ENCODE measurements at places on chromosomes 5 and 9.

DNA sequence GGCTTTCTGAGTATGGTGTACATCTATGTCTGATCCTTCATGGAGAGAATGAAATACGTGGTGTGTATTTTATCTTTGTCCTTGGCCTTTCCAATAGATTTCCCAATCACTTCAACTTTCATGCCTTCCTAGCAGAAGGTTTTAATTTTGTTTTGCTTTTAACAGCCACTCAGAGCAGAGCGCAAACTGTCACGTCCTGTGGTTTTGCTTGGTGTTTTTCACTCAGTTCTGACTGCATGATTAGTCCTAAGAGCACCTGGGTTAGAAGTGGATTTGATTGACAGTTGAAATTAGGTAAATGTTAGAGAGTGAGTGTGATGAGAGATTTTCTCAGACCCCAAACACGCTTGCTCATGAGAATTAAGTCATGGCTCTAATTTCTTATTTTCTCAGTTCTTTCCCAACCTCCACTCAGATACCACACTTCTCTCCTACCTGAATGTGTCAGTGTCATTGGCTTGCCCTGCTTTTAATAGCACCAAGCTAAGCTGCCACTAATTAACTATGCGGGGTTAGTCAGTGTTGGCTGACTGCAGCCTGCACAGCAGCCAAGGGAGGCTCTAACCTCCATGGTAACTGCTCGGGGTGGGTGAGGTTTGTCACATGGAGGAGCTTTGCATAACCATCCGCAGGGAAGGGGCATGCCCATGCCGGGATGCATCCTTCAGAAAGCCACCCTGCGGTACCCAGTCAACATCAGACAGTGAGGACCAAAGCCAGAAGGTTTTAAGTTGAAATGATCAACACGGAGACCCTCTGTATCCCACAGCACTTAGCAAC, 173.4 kb downstream of the NR3C1 start:
- DNase-seq, result no peak

DNA sequence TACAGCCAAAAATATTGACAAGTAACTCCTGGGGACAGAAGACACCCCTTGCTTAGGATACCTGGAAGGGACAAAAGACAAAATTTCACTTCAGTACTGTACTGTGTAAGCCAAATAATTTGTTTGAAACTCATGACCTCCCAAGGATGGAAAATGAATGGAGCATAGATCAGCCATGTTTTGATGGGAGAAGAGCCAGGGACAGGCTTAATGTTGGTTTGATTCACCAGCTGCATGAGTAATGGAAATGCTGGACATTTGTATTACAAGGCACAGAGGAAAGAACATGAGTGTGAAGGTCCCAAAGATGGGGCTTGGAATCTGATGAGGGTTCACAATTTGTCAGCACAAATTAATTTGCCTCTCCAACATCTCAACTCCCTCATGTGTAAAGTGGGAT, 122.8 kb downstream of the ENC1 start:
- no peak for DNase-seq

GRCh38 chr5:168706655-168707069, 127.5 kb upstream of the PANK3 start:
- no peak for DNase-seq

DNA sequence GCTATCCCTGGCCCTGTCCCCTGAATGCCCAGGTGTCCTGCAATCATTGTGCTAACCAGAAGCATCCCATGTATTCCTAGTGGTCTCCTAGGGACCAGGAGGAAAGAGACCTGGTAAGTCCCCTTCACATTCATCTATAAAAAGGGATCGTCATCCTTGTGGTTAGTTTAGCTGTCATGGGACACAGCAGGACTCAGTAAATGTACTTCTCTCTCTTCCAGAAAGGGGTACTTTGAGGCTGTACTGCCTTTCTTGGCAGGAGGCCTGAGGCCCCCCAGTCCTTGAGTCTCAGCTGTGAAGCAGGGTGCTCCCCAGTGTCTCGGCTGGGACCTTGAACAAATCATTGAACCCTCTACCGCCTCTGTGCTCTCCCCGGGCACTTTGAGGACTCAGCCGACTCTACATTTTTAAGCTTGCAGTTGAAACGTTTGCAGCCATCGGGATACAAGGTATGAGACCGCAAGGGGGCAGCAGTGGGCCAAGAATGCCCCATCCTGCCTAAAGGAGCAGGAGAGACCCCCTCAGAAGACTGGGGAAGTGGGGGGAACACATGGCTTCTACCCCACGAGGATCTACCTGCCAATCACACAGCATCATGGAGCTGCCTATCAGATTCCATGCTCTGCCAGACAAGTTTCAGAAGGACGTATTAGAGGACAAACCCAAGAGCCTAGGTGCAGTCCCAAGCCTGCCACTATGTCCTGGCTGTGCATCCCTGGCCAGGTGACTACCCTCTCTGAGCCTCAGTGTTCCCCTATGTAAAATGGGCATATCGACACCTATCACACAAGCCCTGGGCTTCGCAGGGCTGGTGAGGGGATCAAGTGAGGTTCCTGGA, 2.4 kb upstream of the PHYKPL start:
- no peak for DNase-seq

DNA sequence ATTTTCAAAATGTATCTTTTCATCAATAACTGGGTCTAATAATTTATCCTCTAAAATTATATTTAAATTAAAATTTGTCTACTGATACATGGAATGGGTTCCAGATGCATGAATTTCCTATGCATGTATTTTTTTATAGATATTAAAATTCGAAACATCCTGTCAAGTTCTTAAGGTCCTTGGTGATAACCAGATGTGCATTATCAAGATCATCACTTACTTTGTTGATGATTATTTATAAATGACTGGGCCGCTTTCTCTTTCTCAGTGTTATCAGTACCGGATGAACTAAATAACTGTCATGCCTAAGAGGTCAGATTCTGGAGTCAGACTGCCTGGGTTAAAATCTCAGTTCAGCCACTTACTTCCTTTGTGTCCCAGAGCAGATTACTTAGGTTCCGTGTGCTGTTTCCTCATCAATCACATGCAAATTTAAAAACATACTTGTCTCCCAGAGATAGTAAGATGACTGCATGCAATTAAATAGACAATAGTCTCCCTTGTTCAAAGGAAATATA, 124.3 kb downstream of the TEX10 start:
- no peak for DNase-seq

DNA sequence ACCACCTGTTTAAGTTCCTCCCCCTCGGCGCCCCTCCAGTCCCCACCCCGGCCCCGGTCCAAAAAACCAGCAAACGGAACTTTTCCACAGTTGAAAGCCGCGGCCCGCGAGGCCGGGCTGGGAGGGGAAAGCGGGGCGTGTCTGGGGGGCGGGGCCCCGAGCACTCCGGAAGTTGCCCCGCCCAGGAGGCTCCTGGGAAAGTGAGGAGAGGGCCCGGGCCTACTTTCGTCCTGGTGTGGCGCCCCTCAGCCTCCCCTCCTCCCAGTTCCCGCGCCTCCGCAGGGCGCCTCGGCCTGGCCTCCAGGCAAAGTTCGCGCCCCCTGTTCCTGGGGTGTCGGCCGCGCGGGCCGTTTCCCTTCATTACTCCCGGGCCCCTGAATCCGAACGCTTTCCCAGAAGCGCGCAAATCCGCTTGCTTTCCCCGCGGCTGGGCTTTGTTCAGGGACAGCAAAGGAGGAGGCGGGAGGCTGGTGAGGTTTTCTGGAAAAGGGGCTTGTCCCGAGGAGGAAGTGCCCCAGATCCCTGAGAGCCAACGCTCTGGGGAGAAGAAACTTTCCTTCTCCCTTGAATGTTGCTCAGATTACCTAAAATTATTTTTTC, 4.5 kb upstream of the DMRT3 start:
- DNase-seq, result no peak

- DNase-seq, result no peak
These were observed 40.2 kb upstream of the ARAP3 start for GRCh38 chr5:141722266-141722665.

DNA sequence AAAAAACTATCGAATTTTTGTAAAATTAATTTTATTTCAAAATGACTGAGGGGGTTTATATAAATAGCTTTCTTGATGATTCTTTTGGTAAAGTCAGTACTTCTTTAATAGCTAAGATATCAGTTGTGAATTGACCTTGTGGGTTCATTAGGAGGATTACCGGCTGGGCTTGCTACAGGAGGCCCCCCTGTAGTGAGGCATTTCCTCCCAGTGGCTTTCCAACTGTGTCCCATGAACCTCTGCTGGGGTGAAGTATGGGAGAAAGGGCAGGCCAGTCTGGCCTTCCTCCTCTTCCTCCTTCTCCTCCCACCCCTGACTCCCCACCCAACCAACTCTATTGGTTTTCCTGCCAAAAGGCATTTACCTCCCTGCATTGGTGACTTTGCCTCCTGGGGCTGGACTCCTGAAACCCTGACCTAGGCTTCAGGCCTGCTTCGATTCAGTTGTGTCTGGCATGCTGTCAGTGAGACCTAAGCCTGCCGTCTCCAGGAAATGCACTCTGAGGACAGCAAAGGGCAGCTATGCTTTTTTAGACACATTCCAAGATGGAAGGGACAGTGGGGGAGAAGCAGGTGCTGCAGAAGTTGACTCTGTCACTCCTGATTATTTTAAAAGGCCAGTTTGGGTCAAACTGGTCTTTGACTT, 144.8 kb downstream of the HSPA4 start:
- no peak for DNase-seq

GRCh38 chr5:111645303-111645838, 111.6 kb downstream of the NREP start:
- DNase-seq, result no peak

GRCh38 chr5:61353293-61353692, 21.2 kb downstream of the ZSWIM6 start:
- no peak for DNase-seq

- no peak for DNase-seq
These were observed 53.8 kb downstream of the COX7C start for GRCh38 chr5:86671536-86671935.

DNA sequence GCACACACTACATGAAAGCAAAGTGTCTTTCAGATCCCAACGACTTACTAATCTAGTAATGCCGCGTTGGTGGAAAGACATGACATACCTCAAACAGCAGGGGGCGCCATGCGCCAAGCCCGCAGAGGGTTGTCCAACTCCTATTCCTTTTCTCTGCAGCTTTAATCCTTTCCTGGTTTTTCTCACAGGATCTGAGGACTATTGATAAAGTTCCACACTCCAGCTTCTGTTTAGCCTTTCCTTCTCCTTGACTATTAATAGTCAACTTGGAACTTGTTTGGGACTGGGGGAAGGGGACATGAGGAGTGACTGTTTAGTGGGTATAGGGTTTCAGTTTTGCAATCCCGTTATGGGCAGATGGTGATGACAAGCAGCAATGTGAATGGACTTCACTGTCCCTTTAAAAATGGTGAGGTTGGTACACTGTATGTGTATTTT, 62.9 kb downstream of the OTULIN start:
- no peak for DNase-seq

GRCh38 chr5:78483809-78484521, 123.5 kb downstream of the SCAMP1 start:
- DNase-seq, result no peak

GRCh38 chr5:448061-448765, 5.2 kb downstream of the EXOC3 start:
- DNase-seq, result no peak

DNA sequence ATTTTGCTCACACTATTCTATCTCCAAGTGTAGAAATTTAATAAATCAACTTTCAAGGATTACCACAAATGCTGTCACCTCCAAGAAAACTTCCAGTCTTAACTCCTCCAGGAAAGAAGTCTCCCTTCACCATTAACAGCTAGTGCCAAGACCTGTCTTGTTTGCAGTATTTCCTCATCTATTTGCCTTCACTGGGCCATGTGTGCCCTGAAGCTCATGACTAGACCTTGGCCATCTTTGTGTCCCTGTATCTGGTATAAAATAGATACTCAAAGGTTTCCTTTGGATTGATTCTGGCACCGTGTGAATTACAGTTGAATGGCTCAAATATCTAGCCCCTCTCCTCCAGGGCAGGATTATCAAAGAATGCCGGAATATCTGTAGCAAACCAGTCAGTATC, 346.7 kb upstream of the KLF4 start:
- DNase-seq, result no peak

- no peak for DNase-seq
These were observed 674.3 kb downstream of the ACTL7B start for GRCh38 chr9:108181441-108181840.

DNA sequence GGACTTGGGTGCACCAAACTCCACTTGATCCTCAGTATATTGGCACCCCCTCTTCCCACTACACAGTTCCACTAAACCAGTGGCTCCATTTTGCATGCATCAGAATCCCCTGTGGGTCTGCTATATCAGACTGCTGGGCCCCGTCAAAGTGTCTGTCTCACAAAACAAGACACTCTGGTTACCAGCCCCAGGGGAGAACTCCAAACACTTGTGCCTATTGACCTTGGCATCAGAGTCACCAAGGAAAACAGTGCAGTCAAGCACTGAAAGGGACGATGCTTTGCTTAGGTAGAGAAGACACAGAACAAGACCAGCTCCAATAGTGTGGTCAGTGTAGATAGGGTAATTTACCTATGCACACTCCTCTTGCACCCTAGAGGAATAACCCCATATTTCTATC, 205.8 kb upstream of the RAI14 start:
- no peak for DNase-seq

- no peak for DNase-seq
These were observed 13.3 kb upstream of the SPATA24 start for GRCh38 chr5:139417214-139417613.

DNA sequence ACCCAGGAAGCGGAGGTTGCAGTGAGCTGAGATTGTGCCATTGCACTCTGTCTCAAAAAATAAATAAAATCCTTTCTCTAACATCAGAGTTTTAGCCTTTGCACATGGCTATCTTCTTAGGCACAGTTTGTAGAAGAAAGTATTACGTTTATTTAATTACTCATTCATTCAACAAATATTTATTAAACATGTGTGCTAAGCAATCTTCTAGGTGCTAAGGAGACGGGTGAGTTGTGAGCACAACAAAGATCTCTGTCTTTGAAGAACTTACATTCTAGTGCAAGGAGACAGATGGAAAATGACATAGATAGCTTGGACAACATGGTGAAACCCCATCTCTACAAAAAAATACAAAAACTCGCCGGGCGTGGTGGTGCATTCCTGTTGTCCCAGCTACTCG, 122.3 kb upstream of the MYO10 start:
- DNase-seq, result no peak

GRCh38 chr5:74576941-74577456, 63.5 kb downstream of the ENC1 start:
- DNase-seq, result no peak

- no peak for DNase-seq
These were observed 160.7 kb downstream of the KCTD16 start for GRCh38 chr5:144331361-144331760.

DNA sequence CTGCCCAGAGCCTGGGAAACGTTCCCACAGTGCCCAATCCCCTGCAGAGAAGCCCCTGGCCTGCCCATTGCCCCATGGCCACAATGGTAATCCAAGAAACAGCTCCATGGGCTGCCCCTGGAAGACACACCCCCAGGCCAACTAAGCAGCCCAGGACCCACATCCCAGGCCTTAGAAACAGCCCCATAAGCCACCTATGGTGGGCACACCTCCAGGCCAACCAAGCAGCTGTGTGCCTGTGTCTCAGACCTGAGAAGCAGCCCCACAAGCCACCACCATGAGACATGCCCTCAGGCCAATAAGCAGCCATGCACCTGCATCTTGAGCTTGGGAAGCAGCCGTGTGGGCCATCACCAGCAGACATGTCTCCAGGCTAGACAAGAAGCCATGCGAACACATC, 52.9 kb upstream of the SSBP2 start:
- DNase-seq, result no peak

- DNase-seq, result no peak
These were observed 151.6 kb downstream of the SYK start for GRCh38 chr9:90953200-90953599.
